ENCODE measurements at places on chromosomes 2 and 18.
A peak's percentile ranks its signal among the peaks of the same experiment; 100 is the strongest.

GRCh38 chr2:133726973-133727372, 158.7 kb upstream of the NCKAP5 start:
- DNase-seq, result no peak

DNA sequence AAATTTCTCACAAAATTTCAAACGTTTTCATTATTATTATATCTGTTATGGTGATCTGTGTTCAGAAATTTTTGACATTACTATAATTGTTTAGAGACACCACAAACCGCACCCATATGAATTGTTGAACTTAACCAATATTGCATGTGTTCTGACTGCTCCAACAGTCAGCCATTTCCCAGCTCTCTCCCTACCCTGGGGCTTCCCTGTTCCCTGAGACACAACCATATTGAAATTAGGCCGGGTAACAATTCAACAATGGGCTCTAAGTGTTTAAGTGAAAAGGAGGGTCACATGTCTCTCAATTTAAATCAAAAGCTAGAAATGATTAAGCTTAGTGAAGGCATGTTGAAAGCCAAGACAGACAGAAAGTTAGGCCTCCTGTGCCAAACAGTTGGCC, 424.0 kb downstream of the DSC3 start:
- DNase-seq, result no peak

- no peak for DNase-seq
These were observed 246.9 kb upstream of the TANK start for GRCh38 chr2:160913323-160913722.

DNA sequence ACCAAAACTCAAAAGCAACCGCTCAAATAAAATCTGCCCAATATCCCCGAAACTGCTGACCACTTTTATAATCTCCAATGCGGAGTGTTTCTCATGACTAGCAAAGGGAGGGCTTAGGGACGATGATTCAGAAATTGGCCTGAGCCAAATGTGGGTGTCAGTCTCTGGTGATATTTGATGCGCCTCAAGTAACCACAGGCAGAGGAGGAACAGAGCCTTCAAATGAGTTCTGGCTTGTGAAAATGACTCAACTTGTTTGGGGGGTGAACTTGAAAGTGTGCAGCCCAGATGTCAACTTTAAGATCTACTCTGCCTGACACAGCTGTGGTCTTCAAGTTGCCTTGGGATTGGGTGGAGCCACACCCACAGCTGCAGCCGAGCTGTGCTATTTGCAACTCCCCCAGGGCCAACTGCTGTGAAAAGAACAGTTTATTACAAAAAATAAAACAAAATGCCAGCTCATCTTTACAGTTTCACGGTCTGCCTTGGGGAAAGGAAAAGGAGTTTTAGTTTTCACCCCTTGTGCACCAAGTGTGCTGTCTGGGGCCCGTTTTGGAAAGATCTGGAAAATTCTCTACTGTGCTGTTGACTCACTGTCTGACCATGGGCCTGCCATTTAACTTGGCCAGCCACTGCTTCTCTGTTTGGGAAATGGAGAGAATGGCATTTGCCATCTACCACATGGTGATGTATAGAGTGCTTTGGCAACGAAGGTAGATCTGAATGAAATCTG, 222.1 kb downstream of the MTX2 start:
- peak; percentile 68 for DNase-seq

- no peak for DNase-seq
These were observed 114.5 kb upstream of the FN1 start for GRCh38 chr2:215550331-215550730.

- no peak for DNase-seq
These were observed 63.7 kb downstream of the UXS1 start for GRCh38 chr2:106130251-106130998.

DNA sequence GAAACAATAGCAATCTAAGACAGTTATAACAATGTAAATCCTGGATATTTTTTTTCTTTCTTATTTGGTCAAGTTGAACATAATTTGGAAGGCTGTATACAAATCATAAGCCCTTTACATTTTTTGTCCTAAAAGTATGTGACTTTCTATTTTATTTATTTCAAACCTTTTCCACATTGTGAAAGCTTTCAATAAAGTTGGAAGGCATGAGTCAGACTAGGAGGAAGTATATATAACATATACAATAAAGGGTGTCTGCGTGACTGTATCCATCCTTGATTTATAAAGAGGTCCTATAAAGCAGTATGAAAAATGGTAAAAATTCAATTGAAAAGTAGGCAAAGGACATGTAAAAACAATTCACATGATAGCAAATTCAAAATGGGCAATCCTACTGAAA, 44.4 kb downstream of the CRACDL start:
- DNase-seq, result no peak

- no peak for DNase-seq
These were observed 48.4 kb downstream of the ABCG8 start for GRCh38 chr2:43887176-43887575.

DNA sequence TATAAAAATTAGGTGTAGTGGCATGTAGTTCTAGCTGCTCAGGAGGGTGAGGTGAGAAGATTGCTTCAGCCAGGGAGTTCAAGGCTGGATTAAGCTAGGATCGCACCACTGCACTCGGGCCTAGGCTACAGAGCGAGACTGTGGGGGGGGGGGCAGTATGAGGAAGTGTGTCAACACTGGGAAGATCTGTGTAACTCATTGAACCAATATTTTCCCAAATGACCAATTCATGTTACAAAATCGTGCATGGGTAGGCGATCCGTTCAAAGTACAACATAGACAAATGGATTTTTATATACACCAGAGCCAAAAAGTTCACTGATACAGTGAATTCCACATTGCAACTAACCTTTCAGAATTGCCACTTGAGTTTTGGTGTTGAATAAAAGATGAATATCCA, 8.1 kb downstream of the SMAD4 start:
- peak; percentile 13 for DNase-seq

DNA sequence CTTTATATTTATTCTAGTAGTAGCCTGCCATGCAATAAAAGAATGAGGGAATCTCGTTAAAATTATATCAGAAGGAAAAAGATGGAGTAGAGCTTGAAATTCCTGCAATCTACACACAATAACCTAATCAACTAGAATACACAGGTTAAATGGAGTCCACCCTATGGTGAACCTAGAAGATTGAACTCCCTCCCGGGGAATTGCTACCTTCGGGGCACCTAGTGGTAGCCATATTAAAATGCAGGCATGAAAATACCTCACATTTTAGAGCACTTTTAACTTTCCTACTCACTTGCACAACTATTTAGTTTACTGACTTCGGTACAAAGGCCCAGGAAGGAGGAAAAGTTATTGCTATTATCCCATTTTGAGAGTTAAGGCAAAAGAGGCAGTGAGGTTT, 174.5 kb downstream of the SS18 start:
- no peak for DNase-seq

DNA sequence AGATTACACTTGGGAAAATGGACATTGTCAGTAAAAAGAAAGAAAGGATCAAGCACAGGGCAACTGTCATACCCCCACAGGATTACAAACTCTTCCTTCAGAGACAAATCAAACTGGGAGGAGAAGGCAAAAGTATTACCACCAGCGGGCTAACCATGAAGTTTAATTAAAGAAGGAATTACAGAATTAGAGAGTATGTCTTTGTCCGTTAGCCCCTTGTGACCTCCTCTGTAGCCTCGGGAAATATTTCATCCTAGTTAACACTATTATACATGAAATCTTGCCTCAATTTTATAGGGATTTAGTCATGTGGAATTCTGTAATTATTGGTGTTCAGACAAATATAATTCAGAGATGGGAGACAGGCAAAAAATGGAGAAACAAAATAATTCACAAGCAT, 60.7 kb downstream of the PAX3 start:
- no peak for DNase-seq

- no peak for DNase-seq
These were observed 109.0 kb downstream of the EIPR1 start for GRCh38 chr2:3268705-3269029.

- DNase-seq, result no peak
These were observed 132.8 kb downstream of the PIK3C3 start for GRCh38 chr18:42087876-42088275.

- no peak for DNase-seq
These were observed 175.2 kb upstream of the NOL4 start for GRCh38 chr18:34399892-34400291.

DNA sequence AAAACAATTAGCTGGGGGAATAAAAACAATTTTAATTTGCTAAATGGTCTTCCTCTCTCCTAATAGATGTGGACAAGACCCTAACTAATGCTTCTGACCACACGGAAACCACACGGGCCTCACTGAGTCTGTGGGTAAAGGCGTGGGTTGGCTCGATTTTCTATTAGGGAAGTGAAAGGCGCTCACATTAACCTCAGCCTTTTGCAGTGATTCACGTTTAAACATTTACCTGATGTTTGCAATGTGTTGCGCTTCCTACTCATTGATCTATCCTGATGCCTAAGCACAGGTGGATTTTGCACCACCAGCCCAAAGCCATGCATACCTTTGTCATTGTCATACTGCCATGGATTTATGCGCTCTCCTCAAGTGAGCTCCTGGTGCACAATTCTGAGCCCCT, 35.6 kb upstream of the NRP2 start:
- DNase-seq, result no peak

- DNase-seq, result no peak
These were observed 1.9 kb downstream of the SP5 start for GRCh38 chr2:170716851-170717598.

- peak; percentile 19 for DNase-seq
These were observed 759.4 kb downstream of the ADCYAP1 start for GRCh38 chr18:1663879-1664705.

- DNase-seq, result no peak
These were observed 191.8 kb downstream of the FTCDNL1 start for GRCh38 chr2:199659207-199659606.

GRCh38 chr2:71892896-71893295, 254.8 kb downstream of the CYP26B1 start:
- no peak for DNase-seq

Measured in tibial nerve (tissue), 4 donors.